Activated CD8-positive, alpha-beta memory T cell treated with anti-CD3 and anti-CD28 coated beads for 24 hours (primary cell): ENCODE measurements at places on chromosomes 7 and 10.
A peak's percentile ranks its signal among the peaks of the same experiment; 100 is the strongest.

- DNase-seq, result no peak
Observed at GRCh38 chr7:108072739-108073138, 57.4 kb downstream of the LAMB4 start.

GRCh38 chr10:117441812-117442443 lies 66.7 kb upstream of the PDZD8 start:
- no peak for DNase-seq

GRCh38 chr7:143379611-143380259 lies 1.4 kb upstream of the ZYX start:
- no peak for DNase-seq

- peak; percentile 64 for DNase-seq
Observed at GRCh38 chr7:157490465-157490912, 153.7 kb downstream of the DNAJB6 start.

DNA sequence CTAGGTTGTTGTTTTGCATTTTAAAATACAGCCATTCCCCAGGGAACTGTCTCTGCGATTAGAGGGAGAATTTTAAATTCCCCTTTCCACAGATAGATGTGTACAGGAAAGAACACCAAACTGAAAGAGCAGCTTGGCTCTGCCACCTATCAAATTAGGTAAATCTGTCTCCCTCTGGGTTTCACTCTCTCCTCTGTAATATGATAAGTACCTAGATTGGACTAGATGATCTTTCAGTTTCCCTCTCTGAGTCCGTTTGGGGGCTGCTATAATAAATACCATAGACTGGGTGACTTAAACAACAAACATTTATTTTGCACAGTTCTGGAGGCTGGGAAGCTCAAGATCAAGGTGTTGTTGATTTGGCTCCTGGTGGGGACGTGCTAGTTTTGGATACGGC lies 186.0 kb downstream of the KIF20B start:
- DNase-seq, result no peak

- DNase-seq, result no peak
Observed at GRCh38 chr7:138798836-138799235, 840 bp upstream of the ATP6V0A4 start.

- no peak for DNase-seq
Observed at GRCh38 chr10:1578392-1579140, 158.8 kb downstream of the ADARB2 start.

- DNase-seq, result no peak
Observed at GRCh38 chr10:91525896-91526712, 106.8 kb downstream of the PPP1R3C start.

DNA sequence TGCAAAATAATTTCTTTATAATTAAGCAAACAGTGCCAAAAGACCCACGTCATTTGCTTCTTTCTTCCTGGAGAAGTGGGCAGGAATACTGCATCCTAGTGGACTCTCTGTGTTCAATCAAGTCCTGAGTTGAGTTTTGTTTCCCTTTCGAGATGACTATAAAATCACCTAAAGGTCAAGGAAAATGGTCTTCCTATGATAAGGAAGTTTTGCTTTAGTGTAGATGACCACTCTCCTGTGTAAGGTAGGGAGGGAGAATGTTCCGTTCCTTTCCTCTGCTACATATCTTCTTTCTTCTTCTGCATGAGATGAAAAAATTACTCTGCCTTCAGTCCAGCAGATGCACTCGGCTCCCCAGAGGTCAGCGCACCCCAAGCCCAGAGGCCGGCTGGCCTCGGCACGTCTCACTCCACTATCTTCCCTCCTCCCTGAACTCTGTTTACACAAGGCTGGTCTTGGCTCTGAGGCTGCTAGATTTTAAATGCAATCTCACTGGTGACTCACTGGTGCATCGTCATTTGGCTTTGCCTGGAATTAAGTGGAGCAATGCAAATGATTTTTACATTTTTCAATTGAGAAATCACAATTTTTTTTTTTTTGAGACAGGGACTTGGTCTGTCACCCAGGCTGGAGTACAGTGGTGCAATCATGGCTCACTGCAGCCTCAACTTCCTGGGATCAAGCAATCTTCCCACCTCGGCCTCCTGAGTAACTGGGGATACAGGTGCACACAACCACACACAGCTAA lies 18.6 kb upstream of the VDAC2 start:
- DNase-seq, result no peak

GRCh38 chr10:80296942-80297341 lies 7.5 kb upstream of the MAT1A start:
- no peak for DNase-seq

DNA sequence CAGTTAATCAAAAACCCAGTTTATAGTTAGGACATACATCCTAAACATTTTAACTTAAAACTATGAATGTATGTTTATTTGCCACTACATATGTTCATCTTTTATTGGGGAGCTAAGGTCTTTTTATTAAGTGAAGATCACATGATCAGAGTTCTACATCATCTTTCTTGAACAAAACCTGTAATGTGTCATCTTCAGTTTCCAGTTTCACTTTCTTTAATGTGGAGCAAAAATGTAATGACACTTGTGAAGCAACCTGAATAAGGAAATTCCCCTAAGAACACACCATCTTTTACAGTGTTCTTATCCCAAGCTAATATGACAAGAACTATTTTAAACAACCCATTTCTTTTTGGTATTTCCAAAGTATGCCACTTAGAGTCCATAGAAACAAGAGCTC lies 166.7 kb upstream of the BET1 start:
- no peak for DNase-seq

DNA sequence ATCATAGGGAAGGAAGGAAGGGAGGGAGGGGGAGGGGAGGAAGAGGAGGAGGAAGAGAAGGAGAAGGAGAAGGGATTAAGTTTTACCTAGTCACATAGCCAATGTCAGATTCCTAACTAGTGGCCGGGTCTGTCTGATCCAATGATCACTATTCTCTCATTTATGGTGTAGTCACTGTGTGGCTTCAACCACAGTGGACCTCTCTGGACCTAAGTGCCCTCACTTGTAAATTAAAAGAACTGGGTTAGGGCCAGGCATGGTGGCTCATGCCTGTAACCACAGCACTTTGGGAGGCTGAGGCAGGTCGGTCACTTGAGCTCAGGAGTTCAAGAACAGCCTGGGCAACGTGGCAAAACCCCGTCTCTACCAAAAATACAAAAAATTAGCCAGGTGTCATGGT lies 6.6 kb upstream of the SERPINE1 start:
- no peak for DNase-seq

DNA sequence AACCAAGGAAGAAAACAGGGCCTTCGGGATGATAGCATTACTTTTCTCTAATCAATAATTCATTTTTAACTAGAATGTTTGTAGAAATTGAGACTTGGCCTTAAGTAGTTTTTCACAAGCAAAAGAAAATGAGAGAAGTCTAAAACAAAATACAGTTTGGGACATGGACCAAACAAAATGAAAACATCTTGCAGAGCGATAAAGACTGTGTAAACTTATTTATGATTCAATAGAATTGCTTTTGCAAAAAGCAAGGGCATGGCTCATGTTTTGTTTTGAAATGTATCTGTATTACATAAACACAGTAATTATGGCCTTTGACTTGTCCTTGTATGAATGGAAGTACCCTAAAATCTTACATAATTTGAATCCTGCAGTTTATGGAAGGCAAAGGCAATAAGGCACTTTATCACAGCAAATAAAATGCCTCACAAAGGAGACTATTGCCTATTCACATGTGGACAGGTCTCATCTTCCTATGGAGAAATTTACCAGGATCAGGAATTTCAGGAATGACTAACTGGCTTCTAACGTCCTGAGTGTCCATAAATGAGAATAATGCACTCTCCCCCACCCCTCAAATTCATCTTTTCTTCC lies 295.2 kb downstream of the PTEN start:
- no peak for DNase-seq

DNA sequence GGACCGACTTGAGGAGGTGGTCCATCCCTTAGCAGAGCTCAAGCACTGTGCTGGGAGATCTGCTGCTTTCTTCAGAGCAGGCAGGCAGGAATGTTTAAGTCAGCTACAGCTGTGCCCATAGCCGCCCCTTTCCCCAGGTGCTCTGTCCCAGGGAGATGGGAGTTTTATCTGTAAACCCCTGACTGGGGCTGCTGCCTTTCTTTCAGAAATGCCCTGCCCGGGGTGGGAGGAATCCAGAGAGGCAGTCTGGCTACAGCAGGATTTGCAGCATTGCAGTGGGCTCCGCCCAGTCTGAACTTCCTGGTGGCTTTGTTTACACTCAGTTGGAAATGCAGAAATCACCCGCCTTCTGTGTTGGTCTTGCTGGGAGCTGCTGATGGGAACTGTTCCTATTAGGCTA lies 51.2 kb upstream of the SEMA3A start:
- DNase-seq, result no peak

DNA sequence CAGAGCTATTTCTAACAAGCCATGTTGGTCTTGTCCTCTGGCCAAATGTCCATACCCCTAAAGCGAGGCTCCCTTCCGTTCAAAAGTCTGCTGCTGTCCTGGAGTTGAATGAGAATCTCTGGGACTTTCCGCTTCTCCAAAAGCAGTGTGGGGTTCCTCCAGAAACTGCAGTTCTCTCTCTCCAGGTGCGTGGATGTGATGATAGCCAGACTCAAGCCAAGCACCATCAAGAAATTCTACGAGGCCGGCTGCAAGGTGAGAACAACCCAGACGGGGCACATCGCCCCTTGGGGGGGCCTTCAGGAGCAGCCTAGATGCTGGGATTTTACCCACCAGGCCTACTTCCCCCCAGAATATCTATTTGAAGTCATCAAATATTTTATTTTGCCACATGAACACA lies 26.5 kb downstream of the BTBD16 start:
- no peak for DNase-seq

GRCh38 chr10:60534761-60535389 lies 145.2 kb upstream of the ANK3 start:
- no peak for DNase-seq

- no peak for DNase-seq
Observed at GRCh38 chr7:81594767-81595166, 175.1 kb downstream of the HGF start.

DNA sequence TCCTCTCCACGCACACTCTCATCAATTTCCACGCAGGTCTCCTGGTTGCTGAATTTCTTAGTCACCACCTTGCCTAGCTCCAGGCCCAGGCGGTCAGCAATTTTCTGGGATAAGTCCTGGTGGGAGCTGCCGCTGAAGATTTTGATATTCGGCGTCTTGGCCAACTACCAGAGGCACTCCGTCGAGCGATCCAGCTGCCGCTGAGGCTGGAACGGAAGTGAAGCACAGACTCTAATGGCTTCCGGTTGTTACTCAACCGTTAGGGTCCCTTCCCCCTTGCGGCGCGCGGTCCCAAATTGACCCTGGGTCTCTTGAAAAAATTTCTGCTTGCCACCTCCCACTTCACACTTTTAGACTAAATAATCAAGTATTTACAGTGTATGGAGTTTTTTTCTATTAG lies at the start of gene PRPS1L1:
Gene PRPS1L1, minus strand, starts transcription at position 219 of the 400 bp plus-strand sequence.
- no peak for DNase-seq

GRCh38 chr10:78361031-78361430 lies 327.4 kb downstream of the RPS24 start:
- no peak for DNase-seq

DNA sequence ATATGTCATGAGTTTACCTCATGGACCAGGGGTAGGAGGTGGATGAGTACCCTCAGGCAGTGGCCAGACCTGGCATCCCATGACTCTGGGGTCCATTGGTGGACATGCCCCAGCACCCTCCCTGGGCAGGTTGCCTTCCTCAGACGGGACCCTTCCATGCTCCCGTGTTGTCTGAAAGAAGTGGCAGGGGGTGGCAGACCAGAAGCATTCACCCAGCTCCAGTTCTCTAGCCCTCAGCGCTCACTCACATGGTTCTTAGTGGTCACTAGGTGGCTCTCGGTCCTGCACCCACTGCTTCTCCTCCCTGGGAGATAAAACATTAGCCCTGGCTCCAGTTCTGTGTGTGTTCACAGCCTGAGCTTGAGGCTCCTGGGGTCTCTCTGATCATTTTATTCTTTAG lies 6.0 kb downstream of the RBP3 start:
- DNase-seq, result no peak

GRCh38 chr7:43164757-43165156 lies 52.3 kb downstream of the HECW1 start:
- DNase-seq, result no peak

DNA sequence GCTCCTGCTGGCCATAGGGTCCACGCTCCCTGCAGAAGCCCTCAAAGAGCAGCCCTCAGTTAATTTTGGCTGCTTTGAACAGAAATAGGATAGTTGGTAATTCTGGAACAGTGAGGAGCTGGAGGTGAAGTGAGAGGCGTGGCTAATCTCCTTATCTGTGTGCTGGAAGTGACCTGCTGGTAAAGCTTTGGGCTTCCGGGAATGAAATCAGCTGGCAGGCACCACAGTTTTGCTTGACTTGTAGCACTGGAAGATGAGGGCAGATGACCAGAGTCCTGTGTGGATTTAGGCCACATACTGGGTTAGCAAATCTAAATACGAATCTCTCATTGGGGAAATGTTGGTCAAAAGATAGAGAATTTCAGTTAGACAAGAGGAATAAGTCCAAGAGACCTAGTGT lies 10.2 kb downstream of the ATP6V0E2 start:
- DNase-seq, result no peak

DNA sequence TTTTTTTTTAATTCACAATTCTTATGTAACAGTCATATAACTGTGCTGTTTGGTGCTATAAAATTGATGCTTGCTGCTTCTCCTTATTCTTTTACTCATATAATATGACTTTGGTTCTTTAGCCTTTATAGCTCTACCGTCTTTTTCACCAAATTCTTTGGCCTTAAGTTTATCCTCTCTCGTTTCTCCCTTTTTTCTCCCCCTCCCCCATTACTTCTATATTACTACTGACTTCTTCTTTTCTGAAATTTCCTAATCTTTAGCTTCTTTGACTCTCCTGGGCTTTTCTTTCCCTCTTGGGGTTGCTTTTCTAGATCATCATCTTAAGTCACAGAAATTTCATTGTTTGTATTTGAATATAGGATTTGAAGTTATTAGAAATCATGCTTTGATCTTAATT lies 3.8 kb downstream of the BCCIP start:
- no peak for DNase-seq

GRCh38 chr10:103080891-103081581 lies 112.0 kb downstream of the NT5C2 start:
- no peak for DNase-seq

DNA sequence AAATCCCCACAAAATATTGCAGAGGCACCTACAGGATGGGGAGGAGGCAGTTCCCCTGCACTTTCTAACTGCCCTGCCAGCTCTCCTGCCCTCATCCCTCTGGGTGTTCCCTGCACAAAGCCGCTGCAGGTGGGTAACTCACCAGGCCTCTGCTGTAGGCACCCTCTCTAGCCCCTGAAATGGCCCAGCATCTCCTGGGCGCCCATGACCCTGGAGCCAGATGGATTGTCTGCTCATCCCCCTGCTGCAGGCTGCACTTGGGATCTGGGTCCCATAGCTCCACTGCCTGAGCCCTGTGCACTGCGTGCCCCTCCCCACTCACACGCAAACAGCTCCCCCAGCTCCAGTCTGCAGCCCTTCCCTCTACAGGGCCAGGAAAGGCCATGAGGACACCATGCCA lies 130.9 kb downstream of the C10orf105 start:
- DNase-seq, result no peak

DNA sequence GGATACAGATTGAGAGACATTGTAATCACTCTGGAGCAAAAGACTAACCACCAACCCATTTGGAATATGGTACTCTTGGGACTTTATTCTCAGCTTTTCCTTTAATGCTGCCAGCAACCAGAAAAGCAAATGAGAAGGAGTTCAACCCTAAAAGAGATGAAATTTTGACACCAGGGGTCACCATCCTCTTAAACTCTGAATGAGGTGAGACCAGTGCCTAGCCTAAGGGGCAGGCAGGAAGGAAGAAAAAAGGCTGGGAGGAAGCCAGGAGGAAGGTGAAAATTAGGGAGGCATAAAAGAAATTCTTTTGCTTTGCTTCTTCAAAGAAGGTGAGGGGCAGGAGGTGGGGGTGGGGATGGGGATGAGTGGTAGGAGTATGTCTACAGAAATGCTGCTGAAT lies 135.8 kb downstream of the JAZF1 start:
- DNase-seq, result no peak

GRCh38 chr7:79421751-79422150 lies 31.7 kb downstream of the MAGI2 start:
- DNase-seq, result no peak
